ENCODE measurements at places on chromosomes 6 and 20.

GRCh38 chr6:38937839-38938613 is 110.6 kb upstream of the GLP1R start:
- no peak for DNase-seq

GRCh38 chr6:154824076-154824475 is 90.9 kb downstream of the SCAF8 start:
- no peak for DNase-seq

DNA sequence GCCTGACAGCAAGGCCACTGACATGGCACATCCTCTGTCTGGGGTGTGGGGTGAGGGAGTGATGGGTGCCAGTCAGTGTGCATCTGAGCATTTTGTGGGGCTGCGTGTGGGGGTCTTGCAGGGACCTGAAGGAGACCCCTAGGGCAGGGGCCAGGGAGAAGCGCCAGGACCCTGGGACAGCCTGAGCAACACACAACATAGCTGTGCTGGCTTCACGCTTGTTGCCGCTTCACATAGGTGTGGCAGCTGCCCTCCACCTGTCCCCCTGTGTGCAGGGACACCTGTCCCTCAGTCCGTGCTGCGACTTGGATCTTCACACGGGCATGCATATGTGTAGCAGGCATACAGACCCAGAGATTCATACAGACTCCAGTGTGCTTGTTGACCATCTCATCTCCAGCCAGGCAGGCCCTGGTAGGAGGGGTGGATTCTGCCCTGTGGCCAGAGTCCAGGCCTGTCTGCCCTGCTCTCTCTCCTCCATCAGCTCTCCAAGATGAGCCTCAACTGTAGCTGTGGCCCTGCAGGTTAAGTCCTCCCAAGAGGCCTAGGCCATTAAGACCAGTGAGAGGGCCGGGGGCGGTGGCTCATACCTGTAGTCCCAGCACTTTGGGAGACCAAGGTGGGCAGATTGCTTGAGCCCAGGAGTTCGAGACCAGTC is 3.2 kb upstream of the NPBWR2 start:
- DNase-seq: no peak

DNA sequence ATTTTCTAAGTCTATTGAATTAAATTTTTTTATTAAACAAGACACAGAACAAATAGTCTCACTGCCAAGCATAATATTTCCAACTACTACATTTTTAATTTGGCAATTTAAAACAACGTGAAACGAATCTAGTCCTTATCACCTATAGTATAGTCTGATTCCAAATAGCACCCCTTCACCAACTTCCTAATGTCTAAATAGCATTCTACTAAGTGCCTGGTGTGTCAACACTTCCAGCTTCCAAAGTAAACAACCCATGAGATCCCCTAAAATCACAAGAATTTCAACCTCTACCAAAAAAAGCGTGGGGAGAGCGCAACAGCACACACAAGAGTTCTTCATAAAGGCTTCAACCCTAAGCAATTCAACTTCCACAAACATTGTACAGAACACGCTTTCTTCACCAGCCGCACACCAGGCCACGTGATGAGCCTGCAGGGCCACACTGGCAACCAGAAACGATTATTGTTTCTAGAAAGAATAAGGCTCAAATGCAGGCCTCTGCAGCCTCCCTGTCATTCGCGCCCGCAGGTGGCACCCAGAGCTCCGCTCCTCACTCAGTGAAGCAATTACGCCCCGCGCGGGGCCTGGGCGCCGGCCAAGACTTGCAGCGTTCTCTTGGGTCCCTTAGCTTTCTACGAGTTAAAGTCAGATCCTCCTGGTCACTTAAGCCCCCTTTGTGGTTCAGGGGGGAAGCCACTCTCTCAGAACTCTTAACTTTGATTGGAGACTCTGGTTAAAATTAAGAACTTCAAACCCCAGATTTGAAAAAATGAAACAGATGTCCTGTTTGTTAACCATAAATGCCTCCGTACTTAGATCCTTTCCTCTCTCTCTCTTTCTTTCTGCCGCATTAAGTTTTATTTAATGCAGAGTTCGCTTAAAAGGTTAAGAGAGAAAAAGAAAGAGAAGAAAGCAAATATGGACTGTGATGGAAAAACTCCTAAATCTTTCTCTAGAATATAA is 18.3 kb downstream of the SIM1 start:
- DNase-seq: no peak

- no peak for DNase-seq
These were observed 21.6 kb upstream of the CALHM6 start for GRCh38 chr6:116439522-116440051.

DNA sequence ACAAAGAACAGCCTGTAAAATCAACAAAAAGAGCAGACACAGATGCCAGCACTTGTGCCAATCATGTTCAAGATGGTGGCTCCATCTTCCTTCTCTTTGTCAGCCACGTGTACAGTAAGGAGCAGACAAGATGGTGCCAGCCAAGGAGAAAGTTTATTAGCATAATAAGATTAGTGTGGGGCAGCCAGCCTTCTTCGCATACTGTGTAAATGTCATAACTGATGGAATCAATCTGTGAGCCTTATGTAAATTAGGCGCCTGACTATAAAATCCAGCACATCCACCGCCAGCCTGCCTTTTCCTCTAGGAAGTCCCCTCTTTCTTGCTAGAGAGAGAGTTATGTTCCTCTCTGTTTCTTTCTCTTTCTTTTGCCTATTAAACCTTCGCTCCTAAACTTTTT is 99.7 kb upstream of the RALGAPA2 start:
- DNase-seq: no peak

All from stimulated activated CD4-positive, alpha-beta T cell treated with anti-CD3 and anti-CD28 coated beads, TNF-alpha, amount 100 ng/mL, for 24 hours (primary cell).